Astrocyte (in vitro differentiated cells and primary cell): ENCODE measurements at places on chromosomes 2 and 18. TPM values are rescaled to one million over a fixed set of nuclear protein-coding genes. Genes with fewer than 3 reads are reported as not detected.

Gene DSG4
- not detected in 2 replicates for total RNA-seq

Gene GPR55
- 0.12 TPM in 1 of 2 replicates, not detected in the other for total RNA-seq

Gene LBX2
- total RNA-seq, result 0.89 and 1.0 TPM in 2 replicates

Gene UGT1A10
- not detected in 2 replicates for total RNA-seq

Gene PROKR1
- total RNA-seq, result 0.05 TPM in 1 of 2 replicates, not detected in the other

Gene CENPA
- 0.75 and 2.7 TPM in 2 replicates for total RNA-seq

Gene DES
- total RNA-seq, result 5.2 and 5.4 TPM in 2 replicates

GRCh38 chr2:83705146-83705545, 753.9 kb downstream of the SUCLG1 start:
- DNase-seq, result no peak

GRCh38 chr2:216285701-216286100, 86.6 kb downstream of the MARCHF4 start:
- DNase-seq, result no peak

GRCh38 chr2:88053296-88053695, 2.3 kb downstream of the KRCC1 start:
- DNase-seq, result peak; percentile 16

DNA sequence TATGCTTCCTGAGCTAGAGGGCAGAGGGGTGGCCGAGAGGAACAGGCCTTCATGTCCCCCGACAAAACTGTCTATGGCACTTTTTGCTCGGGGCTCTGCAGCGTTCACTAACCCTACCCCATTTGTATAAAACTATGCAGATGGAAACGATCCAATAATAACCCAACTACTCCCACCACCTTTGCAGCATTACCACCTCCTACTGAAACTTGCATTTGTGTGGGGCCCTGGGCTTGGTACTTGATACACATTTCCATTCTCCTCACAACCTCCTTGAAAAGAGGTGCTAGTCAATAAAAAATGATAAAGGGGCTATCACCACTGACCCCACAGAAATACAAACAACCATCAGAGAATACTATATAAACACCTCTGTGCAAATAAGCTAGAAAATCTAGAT, 63.5 kb upstream of the FOSL2 start:
- no peak for DNase-seq

- DNase-seq, result no peak
Measured at GRCh38 chr2:172088245-172089004, 3.1 kb downstream of the DLX1 start.

GRCh38 chr2:96204836-96205624, 3.6 kb downstream of the STARD7 start:
- peak; percentile 14 for DNase-seq

GRCh38 chr2:202817771-202818170, 53.8 kb downstream of the ICA1L start:
- no peak for DNase-seq

DNA sequence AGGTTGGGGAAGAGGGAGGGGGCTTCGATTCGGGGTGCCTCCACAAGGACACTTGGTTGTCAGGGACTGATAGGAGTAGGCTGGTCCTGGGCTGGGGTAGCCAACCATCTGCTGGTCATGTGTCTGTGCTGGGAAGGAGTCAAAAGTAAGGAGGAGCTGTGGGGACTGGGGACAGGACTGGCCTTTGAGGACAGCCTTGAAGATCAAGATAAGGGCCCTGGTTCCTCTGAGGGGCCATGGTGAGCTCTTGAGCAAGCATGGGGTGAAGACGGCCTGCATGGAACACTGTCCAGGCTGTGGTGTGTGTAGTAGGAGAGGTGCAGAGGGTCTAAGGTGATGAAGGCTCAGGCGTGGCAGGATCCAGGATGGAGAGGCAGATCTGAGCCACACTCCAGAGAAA, 1.7 kb downstream of the CYP27A1 start:
- no peak for DNase-seq

DNA sequence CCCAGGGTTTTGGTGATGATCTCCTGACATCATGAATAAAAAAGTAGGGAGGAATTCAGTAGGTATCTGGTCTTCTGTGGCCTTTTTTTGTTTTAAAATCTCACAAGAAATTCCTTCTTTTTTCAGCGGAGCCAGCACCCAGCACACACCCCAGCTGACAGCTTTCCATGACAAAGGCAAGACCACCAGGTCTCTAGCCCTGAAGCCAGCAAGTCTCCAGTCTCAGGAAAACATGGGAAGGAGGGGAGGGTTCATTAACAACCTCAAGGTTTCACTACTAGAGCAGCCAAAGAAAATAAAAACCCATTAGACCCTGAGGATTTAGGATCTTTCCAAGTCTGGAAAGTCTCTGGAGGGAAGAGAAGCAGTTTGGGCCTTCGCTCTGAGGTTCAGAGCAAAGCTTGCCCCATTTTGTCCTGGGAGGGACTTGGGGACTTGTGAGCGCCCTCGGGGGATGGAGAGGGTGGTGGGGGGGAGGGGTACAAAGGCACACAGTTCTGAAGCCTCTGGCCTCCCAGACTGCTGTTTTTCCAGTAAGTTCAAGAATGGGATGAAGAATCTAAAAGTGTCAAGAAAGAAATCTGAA, 9.0 kb downstream of the FOXI3 start:
- no peak for DNase-seq

DNA sequence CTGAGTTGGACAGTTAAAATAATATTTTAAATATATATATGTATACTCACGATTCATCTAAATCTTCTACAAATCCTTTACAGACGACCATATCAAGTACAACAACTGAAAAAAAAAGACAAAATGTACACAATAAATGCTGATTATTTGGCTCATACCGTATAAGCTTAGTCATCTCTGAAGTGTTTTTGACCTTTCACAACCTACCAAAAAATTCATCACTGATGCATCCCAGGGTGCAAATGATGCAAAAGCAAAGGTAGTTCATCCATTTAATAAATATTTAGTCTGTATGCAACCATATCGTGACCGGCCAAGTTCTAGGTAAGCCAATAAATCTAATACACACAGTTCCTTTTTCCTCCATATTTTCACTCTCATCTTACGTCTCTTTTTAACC, 1.1 kb downstream of the TMX3 start:
- DNase-seq, result no peak

GRCh38 chr18:43022874-43023273, 92.6 kb downstream of the RIT2 start:
- DNase-seq, result no peak

- peak; percentile 52 for DNase-seq
Measured at GRCh38 chr2:164913640-164914350, 41.5 kb downstream of the SLC38A11 start.
